ENCODE measurements at places on chromosomes 2 and 18.

- no peak for DNase-seq
These were observed 257.7 kb downstream of the PTGR3 start for GRCh38 chr18:74951165-74951760.

DNA sequence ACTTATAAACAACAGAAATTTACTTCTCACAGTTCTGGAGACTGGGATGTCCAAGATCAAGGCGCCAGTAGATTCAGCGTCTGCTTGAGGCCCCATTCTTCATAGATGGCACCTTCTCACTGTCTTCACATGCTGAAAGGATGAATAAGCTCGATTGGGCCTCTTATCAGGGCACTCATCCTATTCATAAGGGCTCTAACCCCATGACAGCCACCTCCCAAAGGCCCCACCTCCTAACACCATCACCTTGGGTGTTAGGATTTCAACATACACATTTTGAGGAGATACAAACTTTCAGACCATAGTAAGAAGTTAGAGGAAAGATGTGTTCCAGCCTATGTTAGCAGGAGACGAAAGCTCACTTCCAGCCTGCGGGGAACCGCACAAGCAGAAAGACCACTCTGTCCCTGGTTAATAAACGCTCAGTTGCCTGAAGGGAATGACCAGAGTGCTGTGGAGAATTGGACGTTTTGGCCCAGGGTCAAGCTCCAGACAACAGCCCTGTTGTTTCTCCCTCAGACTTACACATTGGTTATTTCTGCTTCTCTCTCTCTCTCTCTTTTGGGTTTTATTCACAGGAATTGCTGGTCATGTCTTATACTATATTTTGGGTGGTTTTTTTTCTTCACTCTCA, 90.3 kb downstream of the MAPRE2 start:
- DNase-seq = no peak

DNA sequence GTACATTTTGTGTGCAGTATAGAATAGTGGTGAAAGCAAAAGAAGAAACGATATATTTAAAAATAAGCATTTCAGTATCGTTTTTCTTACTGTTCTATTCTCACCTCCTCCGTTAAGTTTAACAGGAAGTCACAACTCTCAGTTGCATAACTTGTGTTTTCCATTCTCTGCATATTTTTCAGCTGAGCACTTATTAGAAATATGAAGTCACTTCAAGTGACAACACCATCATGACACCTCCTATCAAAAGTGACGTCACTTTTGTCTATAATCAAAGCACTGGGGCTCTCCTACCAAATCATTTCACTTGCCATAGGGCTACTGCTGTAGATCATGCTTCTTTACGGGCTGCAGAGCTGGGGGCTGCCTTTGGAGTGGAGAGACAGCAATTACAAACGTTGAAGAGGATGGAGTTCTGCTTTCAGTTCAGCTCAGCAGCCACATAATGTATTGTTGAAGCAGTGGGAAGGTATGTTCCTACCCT, 36.3 kb downstream of the STAT4 start:
- no peak for DNase-seq

- no peak for DNase-seq
These were observed 41.9 kb downstream of the KCNJ3 start for GRCh38 chr2:154740361-154740760.

- DNase-seq = peak; percentile 36
These were observed 21.1 kb upstream of the LYPD6B start for GRCh38 chr2:149017116-149017985.

- DNase-seq = no peak
These were observed 59.6 kb downstream of the SP110 start for GRCh38 chr2:230160112-230160660.

DNA sequence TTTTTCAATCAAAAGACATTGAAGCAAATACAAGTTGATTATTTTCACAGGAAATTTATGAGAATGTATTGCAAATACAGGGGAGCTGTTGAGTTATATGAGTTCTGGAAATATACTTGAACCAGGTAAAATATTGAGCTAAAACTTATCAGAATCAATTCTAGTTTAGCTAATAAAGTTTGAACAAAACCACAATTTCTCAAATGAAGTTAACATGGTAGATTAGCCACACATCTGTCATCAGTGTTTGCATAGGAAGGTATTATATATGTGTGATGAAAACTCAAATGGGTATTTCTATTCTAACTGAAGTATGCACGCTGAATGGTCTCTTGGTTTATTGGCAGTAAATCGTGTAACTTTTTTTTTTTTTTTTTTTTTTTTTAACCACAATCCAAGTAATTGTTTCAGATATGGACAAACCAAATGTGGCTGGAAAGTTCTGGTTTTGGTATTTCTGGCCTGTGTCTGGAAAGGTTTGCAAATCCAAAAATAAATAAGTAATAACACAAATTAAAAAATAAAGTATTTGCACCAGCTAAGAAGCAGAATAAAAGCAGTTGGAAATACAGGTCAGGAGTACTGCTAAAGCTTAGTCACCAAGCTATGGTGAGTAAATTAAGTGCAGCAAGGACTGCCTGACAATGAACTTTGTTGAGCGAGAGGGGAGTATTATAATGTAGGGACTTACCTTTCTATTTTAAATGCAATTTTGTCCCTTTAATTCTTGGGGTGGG, 479.1 kb upstream of the FANCL start:
- no peak for DNase-seq

DNA sequence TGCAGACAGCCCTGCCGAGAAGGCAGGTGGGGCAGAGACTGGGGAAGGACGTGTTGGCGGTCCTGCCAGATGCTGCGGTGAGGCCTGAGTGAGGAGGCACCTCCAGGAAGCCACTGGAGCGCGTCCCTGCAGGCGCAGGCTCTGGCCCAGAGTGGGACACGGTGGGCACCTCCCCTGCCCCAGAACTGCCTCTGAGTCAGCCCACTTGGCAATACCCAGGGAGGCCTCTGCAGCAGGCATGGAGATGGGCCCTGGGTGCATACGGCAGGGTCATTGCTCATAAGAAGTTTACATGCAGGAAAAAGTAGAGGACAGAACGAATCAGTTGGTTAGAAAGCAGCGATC, 195.9 kb downstream of the TFCP2L1 start:
- DNase-seq = no peak

DNA sequence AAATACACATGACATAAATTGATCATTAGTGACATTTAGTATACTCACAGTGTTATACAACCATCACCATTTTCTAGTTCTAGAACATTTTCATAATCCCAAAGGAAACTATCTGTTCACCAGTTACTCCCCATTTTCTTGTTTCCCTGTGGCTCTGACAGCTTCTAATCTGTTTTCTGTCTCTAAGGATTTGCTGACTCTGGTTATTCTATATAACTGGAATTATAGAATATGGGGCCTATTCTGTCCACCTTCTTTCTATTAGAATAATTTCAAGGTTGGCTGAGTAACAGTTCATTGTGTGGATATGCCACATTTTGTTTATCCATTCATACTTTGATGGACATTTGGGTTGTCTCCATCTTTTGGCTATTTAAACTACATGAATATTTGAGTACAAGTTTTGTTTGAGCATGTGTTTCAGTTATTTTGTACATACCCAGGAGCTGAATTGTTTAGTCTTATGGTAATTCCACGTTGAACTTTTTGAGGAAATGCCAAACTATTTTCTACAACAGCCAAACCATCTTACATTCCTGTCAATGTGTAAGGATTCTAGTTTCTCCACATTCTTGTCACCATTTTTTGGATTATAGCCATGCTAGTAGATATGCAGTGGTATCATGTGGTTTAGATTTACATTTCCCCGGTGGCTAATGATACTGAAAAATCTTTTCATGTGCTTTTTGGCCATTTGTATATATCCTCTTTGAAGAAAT, 20.5 kb downstream of the KIAA1328 start:
- DNase-seq = no peak

DNA sequence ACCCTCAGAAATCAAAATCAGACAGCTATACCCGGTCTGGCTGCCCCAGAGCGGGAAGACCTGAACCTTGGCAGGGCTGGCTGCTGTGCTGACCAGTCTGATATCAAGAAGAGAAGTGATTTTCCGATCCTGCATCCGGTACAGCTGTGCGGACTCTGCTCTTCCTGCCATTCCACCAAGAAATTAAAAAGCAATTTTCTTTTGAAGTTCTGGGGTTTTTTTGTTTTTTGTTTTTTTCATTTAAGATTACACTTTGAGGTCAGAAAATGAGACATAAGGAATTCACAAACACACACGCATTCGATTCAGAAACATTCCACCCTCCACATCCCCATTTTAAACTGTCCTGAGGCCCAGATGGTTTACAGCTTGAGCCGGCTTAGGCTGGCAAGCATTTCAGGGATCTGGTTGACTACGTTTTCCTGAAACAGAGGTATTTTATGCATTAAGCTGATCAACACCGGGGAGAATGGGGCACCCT, 156.5 kb downstream of the COL6A3 start:
- DNase-seq = no peak

DNA sequence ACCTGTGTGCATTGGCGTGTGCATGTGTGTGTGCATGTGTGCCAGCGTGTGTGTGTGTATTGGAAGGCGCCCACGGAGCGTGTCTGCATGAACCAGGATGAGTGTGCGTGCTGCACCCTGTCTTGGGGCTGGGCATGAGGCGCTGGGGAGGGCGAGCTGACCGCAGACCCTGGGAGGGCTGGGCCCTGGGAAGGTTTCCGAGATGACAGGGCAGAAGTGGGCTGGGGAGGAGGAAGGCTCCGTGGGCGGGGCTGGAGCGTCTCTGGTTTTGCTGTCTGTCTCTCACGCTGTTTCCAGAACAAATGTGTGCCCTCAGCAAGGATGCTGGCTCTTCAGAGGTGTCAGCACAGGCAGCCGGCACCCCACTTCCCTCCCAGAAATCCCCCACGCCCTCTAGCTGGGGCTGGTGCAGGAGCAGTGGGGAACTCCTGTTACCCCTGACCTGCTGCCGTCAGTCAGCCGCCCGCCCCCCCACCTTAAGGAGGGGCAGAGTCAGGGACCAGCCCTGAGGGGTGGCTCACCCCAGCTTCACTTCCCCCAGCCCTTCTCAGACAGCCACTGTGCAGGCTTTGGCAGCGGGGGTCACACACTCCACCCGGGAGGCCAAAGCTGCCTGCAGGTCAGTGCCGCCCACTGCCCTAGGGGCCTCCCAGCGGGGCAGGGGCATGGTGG, at the start of gene GPR35:
Gene GPR35, plus strand, starts transcription at position 531 of the 672 bp plus-strand sequence. CDS start 4,473 bp downstream, outside the sequence.
- DNase-seq = peak; percentile 37

- no peak for DNase-seq
These were observed 19.8 kb upstream of the L3MBTL4 start for GRCh38 chr18:6434481-6434880.

DNA sequence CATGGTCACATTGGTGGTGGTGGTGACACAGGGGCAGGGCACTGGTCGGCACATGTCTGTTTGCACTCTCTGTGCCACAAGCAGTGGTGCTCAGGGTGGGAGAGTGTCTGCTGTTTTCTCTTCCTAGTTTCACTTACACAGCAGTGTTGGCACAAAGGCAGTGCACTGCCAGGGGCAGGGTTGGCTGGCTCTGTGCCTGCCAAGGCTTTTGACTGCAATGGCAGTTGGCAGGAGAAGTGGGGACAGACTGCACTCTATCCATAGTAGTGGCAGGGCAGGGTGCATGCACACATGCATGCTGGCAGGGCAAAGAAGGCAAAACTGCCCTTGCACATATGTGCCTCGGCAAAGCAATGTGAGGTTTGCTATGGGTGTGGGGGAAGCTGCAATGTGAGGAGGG, 635.9 kb downstream of the SUCLG1 start:
- no peak for DNase-seq

DNA sequence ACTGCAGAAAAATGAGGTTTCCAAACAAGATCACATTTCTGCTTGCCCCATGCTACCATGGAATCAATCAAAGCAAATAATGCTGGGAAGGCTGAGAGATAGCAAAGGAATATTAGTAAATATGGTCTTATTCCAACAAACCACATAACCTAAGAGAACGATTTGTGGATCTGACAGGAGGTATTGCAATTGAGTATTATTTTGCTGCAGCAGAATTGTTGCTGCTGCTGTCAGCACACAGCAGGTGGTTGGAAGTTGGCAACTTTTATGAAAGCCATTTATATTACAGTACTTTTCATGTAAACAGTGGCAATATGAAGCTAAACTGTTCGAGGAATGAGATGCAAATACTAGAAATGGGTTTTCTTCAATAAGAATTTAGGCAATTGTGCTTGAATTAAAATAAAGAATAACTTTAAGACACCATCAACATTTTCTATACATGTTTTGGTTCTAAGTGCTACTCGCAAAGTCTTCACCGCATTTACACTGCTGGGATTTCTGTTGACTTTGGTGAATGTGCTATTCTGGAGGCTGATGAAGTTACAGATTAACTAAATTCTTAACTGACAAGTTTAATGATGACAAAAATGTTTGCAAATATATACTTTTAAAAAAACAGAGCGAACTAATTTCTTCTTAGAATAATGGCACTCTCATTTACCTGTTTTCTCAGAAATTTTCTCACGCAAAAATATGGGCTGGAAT, 1285.7 kb downstream of the CNTNAP5 start:
- no peak for DNase-seq

DNA sequence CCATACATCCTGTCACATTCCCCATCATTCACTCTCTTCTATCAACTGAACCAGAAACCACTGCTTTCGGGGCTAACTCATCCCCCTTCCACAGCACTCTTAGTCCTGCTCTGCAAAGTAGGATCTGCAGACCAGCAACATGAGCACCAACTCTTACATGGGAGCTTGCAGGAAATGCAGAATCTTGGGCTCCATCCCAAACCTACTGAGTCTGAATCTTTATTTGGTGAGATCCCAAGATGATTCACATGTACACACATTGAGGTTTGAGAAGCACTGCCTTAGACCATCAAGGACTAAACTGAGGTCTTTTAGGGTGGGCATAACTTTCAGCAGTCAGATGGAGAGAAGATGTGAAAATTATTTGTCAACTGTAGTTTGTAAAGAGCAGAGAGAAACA, 235.6 kb upstream of the EPHA4 start:
- DNase-seq = no peak

DNA sequence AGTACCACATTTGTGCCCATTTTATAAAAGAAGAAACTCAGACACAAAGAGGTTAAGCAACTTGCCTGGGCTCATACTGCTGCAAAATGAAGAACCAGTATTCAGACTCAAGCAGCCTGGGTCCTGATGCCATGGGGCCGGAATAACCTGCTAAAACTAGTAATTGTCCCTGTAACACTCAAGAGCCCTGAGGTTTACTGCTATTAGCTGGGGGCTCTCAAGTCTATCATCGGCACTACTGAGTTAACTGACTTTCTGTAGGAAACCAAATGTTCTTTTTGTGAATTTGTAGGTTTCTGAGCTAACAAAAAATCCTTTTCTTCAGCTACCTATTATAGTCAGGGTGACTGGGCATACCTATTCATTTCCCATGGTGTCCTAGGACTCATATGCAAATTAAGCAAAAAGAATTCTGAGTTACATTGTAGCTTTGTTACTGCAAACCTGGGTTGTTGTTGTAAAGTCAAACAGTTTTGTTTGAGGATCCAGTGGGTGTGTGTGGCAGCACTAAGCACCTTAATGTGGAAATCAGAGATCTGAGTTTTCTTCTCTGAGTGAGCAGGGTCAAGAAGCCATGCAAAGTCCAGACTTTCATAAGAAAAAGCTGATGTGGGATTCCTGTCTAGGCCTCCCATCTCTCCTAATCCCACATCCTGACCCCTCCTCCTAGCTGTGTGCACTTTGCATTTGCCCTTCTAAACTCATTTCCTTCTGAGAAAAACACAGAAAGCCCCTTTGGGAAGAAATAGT, 72.4 kb upstream of the TNP1 start:
- DNase-seq = no peak

- no peak for DNase-seq
These were observed 33.3 kb downstream of the CNGA3 start for GRCh38 chr2:98379311-98380202.

GRCh38 chr2:56230156-56230555, 46.4 kb downstream of the CCDC85A start:
- no peak for DNase-seq

Measured in stimulated activated CD8-positive, alpha-beta memory T cell treated with anti-CD3 and anti-CD28 coated beads, Interleukin-4, amount 100 ng/mL, for 1 hour (primary cell).